ENCODE measurements at places on chromosomes 4 and X.

DNA sequence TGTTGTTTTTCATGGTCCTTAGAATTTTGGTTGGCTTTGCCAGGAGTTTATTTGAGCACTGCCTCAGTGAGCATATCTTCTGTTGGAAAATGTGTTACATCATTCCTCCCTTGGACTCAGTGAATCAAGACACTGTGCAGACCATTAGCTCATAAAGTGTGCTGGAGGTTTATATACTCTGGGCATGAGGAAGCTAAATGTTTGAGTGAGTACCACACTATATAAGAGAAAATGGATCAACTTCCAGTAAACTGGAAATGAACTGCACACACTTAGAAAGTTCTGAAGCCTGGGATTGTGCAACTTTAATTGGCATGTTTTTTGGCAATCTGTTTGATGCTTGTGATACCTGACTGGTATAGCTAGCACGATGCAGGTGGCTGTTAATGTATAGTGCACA, 75.9 kb downstream of the LIMCH1 start:
- no peak for DNase-seq

- peak; percentile 48 for DNase-seq
Observed at GRCh38 chr4:124135409-124135813, 577.1 kb downstream of the ANKRD50 start.

GRCh38 chr4:81424336-81424735, 47.4 kb downstream of the RASGEF1B start:
- no peak for DNase-seq

GRCh38 chr4:123462007-123462406, 65.4 kb downstream of the SPRY1 start:
- peak; percentile 58 for DNase-seq

- peak; percentile 69 for DNase-seq
Observed at GRCh38 chr4:127783026-127783769, 1.1 kb downstream of the HSPA4L start.

- peak; percentile 2 for DNase-seq
Observed at GRCh38 chr4:84238247-84239090, 260.6 kb downstream of the NKX6-1 start.

All from cardiac fibroblast (primary cell).